ENCODE measurements at places on chromosomes 6 and 20.

GRCh38 chr6:84892671-84893070, 128.3 kb upstream of the TBX18 start:
- DNase-seq = no peak

GRCh38 chr20:63846128-63846771, 15.0 kb upstream of the ABHD16B start:
- DNase-seq = no peak

GRCh38 chr6:85581572-85581971, 12.1 kb downstream of the SNX14 start:
- DNase-seq = no peak

GRCh38 chr6:169169375-169169774, 84.3 kb downstream of the THBS2 start:
- no peak for DNase-seq
